ENCODE measurements at places on chromosomes 11 and 22. TPM values are rescaled to one million over a fixed set of nuclear protein-coding genes. Genes with fewer than 3 reads are reported as not detected.

The ACR gene
- total RNA-seq: 2.2 TPM

The CRYBB3 gene
- not detected for total RNA-seq

The ARHGEF17 gene
- 41.6 TPM for total RNA-seq

The ABCG4 gene
- not detected for total RNA-seq

The SLC22A6 gene
- not detected for total RNA-seq

The SYNGR1 gene
- total RNA-seq: 8.0 TPM

The FAM111B gene
- 1.2 TPM for total RNA-seq

The LRRC32 gene
- 90.3 TPM for total RNA-seq
